Stimulated activated CD4-positive, alpha-beta T cell treated with anti-CD3 and anti-CD28 coated beads, Interleukin-4, amount 100 ng/mL, for 48 hours (primary cell): ENCODE measurements at places on chromosomes 5 and 9.

DNA sequence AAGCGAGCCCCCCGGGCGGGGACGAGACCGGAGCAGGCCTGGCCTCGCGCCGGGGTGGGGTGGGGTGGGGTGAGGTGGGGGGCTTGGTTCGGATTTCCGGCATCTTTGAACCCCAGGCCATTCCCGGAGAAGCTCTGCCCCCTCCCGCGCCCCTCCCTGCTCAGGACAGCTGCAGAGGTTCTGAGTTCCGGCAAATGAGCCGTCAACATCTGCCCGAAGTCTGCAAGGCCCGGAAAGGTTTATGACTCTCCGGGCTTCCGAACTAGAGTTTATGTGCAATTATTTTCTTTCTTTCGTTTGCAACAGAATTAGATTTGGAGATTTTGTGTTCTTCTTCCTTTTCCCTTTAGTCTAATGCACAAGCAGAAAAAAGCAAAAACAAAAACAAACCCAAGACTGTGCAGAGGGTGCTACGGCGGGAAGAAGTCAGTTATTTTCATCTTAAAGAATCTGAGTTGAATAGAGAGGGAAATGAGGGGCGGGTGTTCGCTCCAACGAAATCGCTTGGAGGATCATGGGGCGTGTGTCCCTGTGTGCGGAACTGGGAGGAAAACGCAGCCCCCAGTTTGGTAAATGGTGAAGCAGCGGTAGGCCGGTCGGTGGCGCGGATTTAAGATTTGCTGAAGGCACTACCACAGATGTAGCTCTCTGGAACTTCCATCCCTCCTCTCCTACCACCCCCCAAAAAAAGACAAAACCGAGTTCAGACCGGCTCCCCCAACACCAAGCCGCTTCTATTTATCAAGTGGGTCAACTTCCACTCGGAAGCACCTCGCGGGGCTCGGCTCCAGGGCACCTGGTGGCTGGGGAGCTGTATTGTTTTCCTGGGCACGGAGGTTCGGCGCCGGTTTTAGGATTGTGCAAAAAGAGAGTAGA lies 4.8 kb downstream of the LHX2 start:
- DNase-seq: no peak

DNA sequence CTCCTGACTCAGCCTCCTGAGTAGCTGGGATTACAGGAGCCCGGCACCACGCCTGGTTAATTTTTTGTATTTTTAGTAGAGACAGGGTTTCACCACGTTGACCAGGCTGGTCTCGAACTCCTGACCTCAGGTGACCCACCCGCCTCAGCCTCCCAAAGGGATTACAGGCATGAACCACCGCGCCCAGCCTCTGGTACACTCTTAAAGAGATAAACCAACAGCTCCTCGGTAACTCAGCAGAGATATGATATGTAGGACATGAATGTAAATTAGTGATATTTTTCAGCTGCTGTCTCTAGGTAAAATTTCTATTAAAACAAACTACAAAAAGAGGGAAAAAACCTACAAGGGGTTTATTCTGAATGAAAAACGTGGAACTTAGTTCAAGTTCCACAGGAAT lies 42.8 kb upstream of the HK3 start:
- no peak for DNase-seq

DNA sequence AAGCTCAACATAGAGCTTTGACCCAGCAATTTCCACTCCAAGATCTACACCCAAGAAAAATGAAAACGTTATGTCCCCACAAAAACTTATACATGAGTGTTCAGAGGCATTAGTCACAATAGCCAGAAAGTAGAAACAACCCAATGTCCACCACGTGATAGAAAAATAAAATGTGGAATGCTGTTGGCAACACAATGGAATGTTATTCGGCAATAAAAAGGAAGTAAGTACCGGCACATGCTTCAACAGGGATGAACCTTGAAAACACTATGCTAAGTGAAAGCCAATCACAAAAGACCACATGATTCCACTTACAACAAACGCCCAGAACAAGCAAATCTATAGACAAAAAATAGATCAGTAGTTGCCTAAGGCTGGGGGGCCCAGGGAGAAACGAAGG lies 6.0 kb downstream of the UBQLN1 start:
- DNase-seq: no peak

DNA sequence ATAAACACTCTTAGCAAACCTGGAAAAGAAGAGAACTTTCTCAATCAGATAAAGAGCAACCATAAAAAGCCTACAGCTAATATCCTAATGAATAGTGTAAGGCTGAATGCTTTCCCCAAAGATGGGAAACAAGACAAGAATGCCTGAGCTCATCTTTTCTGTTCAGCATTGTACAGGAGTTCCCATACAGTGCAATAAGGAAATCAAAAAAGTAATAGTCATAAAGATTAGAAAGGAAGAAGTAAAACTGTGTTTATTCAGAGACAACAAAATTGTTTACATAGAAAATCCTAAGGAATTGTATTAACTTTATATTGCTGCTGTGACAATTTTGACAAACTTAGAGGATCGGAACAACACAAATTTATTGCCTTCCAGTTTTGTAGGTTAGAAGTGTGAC lies 330.7 kb upstream of the SLC24A2 start:
- DNase-seq: no peak

DNA sequence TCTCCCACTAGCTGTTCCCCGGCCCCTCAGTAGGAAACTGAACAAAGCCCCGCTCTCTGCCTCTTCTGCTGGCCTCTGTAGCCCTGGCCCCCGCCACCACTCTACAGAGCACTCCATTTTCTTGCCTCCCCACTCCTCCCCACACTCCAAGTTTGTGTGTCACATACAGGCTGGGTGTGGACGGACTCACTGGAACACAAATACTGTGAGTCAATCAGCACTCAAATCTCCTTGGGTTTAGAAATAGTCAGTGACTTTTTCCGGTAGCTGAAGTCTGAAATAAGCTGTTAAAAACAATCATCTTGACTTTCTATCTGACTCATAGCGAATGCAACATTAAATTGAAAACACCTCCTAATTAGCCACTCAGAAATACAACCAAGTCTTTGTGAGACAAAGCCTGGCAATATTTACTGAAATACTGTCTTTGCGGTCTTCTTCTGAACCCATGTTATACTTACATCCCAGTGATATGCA lies 122.5 kb downstream of the LHFPL2 start:
- no peak for DNase-seq

DNA sequence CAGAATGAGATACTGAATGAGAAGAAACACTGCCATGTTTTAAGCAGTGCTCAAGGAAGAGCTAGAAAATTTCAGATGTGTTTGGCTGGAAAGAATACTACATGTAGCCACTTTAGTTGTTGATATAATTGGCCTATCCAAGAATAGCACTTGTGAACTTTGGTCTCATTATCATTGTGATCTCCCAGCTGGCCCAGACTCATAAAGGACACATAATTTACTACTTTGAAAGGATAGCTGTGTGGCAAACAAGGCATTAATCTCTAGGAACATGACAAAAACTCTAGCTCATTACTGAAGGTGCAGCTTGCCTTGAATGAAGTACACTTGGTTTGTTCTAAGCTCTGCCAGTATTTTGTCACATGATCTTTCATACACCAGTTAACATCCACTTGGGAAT lies 356.3 kb downstream of the CSNK1G3 start:
- DNase-seq: no peak

- DNase-seq: no peak
These were observed 11.6 kb upstream of the SPTAN1 start for GRCh38 chr9:128540634-128541360.

- DNase-seq: no peak
These were observed 158.2 kb upstream of the DMAC1 start for GRCh38 chr9:7957803-7958202.

DNA sequence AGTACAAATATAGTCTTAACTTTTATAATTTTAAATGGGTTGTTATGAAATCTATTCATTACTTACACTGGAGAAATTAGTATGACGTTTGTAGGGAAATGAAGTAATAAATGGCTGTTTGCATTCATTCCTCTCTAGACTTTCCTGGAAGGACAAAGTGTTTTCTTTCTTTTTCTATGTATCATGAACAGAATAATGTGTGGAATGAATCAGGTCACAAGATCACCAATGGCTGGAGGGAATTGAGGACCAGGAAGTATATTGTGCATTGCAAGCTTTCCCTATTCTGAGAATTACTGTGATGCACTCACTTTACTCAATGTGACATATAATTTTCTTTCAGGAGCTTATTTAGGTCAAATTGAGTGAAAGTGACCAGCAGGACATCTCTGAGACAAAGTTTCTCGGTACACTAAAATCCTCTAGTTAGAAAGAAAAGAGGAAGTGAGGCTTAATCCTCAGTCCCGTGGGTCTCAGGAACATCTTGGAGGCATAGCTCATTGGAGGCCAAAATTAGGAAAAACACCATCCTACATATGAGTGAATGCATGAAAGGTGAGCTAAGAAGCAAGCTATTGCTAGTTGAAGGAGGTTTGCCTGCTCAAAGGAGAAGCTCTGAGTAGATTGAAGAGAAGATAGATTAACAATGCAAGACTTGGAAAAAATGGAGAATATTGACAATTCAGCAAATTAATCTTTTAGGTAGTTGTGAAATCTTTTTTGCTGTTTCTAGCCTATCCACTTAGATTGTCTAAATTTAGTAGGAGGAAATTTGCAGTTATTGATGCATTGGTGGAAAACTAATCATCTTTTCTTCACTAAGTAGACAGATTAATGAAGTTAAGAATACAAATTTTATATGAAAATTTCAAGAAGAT lies 28.0 kb downstream of the ERAP2 start:
- no peak for DNase-seq

GRCh38 chr5:31921852-31922305 lies 252.2 kb downstream of the GOLPH3 start:
- no peak for DNase-seq

DNA sequence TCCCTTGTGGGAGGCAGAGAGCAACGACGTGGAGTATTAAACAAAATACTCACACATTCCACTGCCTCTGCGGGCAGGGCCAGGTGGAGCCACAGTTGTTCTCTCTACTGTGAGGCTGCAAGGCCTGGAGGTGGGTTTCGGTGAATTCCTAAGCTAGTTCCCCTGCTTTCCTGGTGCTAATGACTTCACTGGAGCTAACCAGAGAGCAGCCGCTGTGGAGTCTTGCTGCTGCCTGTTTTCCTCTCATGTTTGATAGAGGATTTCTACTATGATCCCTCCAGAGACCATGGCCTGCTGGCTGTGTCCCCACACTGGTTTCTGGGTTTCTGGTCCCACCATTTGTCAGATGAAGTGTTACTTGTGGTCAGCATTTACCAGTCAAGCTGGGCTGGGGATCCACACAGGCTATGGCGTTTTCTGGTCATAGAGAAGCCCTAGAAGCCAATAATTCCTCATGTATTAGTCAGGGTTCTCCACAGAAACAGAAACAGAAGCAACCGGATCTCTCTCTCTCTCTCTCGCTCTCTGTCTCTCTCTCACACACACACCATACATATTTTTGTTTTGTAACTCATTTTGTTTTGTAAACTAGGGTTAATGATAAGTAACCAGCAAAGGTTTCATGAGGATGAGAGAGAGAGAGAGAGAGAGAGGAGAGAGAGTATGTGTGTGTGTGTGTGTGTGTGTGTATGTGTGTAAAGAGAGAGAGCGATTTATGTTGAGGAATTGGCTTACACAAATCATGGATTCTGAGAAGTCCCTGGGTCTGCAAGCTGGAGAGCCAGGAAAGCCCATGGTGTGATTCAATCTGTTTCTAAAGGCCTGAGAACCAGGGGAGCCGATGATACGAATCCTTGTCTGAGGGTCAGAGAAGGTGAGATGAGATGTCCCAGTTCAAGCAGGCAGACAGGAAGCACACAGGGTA lies 403.0 kb downstream of the GADD45G start:
- DNase-seq: no peak

DNA sequence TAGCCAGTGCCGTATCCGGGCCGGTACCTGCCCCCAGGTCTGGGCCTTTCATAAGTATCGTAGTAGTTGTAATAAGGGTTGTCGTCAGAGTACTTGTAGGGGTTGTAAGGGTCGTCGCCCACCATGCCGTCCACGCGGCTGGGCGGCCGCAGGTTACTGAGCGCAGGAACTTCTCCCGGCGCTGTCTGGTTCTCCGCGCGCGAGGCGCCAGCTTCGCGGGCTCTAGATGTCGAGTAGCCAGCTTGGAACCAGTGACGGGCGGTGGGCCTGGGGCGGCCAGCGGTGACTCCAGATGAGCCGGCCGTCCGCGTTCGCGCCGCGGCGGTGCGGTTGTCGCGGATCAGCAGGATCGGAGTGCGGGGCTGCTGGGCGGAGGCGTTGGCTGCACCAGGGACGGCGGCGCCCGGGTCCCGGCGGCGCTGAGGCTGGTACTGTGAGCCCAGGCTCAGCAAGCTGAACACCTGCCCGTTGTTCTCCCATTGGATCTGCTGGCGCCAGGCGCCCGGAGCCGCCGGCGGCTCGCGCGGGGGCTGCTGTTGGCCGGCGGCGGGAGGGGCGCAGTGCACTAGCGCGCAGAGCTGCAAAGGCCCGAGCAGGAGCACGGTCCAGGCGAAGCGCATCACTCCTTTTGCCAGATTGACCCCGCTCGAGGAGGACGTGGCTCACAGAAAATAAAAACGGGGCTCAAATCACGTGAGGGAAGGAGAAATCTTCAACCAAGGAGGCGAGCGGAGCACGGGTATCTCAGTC lies 518 bp downstream of the LOX start:
- DNase-seq: no peak

DNA sequence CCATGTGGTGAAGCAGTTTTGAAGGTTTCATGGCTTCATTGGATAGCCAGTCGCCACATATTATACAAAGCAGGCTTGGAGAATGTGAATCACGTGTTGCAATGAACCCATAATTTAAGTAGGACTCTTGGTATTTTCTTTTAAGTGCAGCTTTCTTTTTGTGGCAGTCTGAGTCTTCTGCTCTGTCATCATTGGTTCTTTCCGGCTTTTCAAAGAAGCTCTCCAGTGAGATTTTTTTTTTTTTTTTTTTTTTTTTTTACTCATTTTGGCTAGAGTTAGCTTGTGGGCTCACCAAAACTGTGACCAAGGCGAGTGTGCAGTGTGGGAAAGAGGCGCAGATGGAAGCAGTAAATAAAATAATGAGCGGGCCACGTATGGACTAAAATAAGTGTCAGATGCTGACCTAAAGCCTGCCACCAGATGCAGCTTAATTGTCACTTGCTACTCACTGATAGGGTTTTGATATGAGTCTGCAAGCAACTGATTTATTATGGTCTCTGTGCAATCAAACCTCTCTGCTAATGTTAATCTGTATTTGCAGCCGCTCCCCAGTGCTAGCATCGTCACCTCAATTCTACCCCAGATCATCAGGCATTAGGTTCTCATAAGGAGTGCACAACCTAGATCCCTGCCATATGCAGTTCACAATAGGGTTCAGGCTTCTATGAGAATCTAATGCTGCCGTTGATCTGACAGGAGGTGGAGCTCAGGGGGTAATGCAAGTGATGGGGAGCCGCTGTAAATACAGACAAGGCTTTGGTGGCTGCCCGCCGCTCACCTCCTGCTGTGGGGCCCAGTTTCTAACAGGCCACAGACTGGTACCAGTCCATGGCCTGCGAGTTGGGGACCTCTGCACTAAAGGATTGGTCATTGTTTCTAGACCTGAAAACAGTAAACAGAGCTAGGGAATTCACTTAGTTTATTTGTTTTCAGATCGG lies 45.5 kb upstream of the LARP1 start:
- DNase-seq: no peak

DNA sequence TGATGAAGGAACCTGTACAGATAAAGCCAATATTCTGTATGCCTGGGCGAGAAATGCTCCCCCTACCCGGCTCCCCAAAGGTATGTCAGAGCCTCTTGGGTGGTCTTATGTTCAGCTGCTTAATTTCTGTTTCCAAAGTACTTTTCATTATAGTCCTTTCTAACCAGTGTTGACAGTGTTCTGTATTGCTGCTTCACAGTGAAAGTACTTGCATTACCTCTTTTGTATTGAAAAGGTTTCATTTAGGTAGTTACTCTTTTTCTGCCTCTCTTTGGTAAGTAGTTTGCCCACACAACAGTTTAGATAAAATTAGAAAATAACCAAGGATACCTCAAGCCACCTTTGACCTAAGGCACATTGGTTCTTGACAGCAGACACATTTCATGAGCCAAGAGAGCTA lies 169.9 kb downstream of the PAM start:
- no peak for DNase-seq
